NCI-H2171 treated with DMSO at 0.1 percent for 48 hours (cell line): ENCODE measurements at places on chromosomes 12 and 14.

GRCh38 chr12:42760550-42760949 is 171.0 kb upstream of the PRICKLE1 start:
- DNase-seq, result no peak

- DNase-seq, result no peak
These were observed 68.9 kb upstream of the NCOR2 start for GRCh38 chr12:124636138-124636978.

GRCh38 chr14:29857551-29857950 is 70.1 kb downstream of the PRKD1 start:
- no peak for DNase-seq

GRCh38 chr14:105589161-105589925 is 63.0 kb downstream of the TMEM121 start:
- DNase-seq, result no peak

DNA sequence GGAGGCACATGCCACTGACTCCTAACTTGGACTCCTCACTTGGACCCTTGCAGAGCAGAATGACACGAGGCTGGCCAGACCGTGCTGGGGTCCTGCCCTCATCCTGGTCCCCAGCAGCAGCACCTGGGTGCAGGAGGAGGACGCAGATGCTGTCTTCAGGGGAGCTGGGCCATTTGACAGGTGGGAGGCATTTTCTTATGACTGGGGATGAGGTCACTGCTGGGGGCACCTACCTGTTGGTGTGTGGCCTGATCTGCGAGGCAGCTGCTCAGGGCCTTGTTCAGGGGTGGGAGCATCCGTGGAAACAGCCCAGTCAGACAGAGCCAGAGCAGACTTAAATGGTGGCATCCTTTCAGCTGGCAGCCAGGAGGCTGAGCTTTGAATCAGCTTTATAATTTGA is 57.3 kb downstream of the CACNA1C start:
- no peak for DNase-seq
